ENCODE measurements at places on chromosomes 1 and 21.

DNA sequence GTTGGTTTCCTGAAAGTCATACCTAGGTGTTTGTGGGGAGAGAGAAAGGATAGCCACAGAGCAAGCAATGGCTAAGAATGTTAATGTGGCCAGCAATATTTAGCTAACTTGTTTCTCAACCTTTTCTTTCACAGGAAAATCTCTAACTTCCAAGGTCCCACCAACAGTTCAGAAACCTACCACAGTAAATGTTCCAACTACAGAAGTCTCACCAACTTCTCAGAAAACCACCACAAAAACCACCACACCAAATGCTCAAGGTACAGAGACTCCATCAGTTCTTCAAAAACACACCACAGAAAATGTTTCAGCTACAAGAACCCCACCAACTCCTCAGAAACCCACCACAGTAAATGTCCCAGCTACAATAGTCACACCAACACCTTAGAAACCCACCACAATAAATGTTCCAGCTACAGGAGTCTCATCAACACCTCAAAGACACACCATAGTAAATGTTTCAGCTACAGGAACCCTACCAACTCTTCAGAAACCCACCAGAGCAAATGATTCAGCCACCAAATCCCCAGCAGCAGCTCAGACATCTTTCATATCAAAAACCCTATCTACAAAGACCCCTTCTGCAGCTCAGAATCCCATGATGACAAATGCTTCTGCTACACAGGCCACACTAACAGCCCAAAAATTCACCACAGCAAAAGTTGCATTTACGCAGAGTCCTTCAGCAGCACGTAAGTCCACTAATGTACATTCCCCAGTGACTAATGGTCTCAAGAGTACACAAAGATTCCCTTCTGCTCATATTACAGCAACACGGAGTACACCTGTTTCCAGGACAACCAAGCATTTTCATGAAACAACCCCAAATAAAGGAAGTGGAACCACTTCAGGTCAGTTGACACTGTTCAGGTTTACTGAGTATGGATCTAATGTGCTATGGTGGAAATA, 15.3 kb downstream of the CD55 start:
- no peak for DNase-seq

GRCh38 chr1:169368406-169368769, 393 bp downstream of the BLZF1 start:
- no peak for DNase-seq

DNA sequence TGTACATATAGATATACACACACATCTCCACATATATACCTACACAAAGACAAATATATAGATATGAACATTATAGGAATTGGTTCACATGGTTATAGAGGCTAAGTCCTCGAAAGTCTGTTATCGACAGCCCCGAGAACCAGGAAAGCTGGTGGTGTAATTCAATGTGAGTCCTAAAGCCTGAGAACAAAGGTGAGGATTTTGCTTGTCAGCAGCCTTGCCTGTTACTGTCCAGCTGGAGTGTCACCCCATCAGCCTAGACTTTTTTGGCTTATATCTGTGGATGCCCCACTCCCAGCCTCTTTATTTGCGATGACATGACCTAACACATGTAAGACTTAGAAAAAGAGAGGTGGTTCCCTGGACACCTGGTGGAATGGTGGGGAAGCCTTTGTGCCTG, 97.0 kb downstream of the GIPC2 start:
- no peak for DNase-seq

GRCh38 chr1:17347769-17348592, 24.0 kb upstream of the PADI6 start:
- peak; percentile 12 for DNase-seq

DNA sequence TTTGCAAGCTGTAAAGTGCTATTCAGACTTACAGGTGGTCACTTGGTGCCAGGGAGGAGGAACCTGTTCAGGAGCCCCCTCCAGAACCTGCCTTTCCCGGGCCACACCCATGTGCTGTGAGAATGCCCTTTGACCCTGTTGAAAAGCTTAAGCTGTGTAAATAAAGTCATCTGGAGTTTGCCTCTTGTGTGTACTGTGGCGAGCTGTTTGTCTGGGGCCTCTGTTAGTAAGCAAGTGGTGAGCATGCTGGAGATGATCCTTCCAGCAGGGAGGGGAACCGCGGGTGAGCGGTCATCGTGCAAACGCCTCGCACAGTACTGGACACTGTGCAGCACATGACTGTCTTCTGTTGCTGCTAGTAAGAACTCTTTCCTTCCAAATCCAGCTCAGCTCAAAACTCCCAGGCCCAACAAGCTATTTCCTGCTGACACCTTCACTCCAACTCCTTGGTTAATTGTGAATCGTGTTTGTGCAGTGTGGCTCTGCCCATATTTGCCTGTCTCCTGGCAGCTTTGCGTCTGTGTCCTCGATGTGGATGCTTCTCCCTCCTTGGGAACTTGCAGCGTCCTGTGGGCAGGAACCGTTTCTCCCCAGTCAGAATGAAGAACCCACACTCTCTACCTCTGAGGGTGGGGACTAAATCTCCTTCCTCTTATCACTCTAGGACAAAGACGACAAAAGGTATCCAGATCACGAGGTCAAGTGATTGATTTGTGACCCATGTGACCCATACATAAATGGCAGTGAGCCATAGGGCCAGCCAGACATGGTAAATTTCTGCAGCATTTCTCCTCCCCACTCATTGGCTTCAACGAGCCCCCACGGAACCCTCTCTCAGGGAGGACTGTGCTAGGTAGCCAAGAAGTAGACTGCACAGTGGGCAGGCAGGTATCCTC, 13.9 kb upstream of the BTG2 start:
- DNase-seq: no peak

- peak; percentile 67 for DNase-seq
These were observed 55.1 kb downstream of the UBE2T start for GRCh38 chr1:202286622-202287097.

DNA sequence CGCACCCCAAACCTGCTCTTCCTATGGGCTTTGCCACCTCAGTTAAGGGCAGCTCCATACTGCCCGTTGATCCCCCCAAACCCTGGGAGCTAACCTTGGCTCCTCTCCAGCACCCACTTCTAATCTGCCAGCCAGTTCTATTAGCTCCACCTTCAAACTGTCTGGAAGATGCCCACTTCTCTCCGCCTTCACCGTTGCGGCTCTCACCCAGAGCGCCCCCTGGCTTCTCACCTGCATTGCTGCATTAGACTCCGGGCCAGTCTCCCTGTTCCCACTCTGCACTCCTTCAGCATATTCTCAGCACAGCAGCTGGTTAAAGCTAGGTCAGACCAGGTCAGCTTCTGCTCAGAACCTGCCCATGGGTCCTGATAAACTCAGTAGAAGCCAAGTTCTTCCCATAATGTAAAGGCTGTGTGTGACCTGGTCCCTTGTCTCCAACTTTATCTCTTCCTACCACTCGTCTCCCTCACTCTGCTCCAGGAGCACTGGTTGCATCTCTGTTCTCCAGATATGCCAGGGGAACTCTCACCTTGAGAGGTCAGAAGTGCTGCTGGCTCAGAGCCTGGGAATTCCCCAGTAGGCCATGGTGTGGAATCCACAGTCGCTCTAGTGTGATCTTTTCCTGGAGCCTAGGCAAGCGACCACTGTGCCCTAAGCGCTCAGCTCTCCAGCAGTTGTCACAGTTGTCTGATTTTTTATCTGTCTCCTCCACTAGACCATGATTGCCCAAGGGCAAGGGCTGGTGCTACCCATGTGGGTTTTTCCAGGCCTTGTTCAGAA, 150.3 kb downstream of the HMGB4 start:
- DNase-seq: peak; percentile 8

GRCh38 chr21:32410916-32411315, 1.6 kb upstream of the EVA1C start:
- no peak for DNase-seq

DNA sequence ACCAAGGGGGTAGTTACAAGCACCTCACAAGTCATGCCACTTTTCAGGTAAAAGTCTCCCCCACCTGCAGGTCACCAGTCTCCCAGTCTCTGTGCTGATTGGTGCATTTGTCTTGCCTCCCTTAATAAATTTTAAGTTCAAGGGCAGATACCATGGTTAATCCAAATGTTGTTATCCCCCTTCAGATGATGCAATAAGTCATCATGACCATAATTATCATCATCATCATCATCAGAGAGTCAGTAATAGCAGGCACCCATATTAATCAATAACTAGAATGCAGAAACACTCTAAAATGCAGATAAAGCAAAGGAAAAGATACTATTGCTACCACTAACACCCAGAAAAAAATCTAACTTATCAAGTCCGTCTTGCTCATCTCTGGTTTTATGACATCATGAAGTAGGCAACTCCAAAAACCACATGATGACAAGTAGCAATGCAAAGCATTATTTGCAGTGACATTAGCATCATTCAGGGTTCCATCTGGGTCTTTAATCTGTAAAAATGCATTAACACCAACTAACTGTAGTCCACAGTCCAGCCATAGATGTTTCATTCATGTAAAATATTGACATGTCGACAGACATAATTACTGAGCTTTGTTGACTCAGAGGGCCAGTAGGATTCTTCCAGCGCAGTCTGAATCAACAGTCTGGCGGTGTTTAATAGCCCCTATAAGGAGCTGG, 492.0 kb upstream of the RUNX1 start:
- peak; percentile 98 for DNase-seq

DNA sequence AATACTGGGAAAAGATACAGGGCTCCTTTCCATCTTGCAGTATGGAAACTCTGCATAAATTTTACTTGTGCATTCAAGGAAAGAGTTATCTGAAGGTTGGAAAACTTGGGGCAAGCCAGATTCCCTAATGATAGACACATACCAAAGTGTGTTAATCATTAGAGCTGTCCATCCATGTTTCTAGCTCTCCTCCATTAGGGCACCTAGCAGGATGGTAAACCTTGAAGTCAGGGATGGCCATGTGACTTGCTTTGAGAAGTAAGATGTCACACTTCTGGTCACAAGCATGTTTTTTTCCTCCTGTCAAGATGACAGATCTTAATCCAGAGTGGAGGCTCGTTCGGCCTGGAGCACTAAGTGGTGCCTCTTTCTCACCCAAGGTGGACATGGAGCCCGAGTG, 241.9 kb upstream of the RUNX1 start:
- DNase-seq: no peak

- no peak for DNase-seq
These were observed 13.7 kb upstream of the TMEM51 start for GRCh38 chr1:15139654-15140350.

- DNase-seq: no peak
These were observed 14.3 kb upstream of the PCP4 start for GRCh38 chr21:39852726-39853500.

DNA sequence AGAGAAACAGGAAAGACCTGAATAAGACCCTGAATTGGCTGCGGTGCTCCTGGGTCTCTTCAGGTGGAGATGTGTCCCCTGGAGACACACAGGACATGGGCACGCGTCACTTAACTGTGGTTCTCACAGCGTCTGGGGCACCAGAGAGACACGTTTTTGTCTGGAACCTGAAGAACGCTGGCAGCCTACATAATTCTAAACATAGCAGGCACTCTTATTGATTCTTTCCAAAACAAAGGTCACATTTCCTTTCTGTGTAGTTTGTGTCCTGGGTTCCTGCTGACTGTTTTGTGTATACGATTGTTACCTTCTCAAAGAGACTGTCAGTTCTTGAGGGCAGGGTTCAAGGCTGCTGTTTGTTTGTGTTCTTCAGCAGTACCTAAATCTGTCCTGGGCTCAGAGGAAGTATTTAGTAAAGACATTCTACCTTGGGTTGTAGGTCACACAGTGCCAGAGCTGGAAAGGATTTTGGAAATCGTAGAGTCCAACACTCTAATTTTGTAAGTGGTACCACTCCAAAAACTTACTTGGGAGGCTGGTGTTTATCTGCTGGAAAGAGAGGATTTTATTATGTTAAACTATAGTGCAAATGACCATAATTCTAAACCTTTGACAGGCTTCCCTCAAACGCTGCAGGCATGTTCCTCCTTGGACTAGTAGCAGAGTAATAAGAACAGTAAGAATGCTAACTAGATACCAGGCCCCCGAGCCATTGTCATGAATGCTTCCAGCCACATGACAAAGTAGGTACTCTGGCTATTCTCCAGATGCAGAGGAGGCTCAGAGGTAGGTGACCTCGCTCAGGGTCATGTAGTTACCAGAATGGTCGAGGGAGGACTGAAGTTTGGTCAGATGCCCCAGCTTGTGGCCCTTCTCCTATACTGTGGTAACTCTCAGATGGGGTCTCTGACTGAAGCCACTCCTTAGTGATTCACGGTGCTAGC, 164.3 kb downstream of the DHRS3 start:
- DNase-seq: no peak
